ENCODE measurements at places on chromosomes 11 and 22.
A peak's percentile ranks its signal among the peaks of the same experiment; 100 is the strongest.

- DNase-seq = no peak
These were observed 22.1 kb downstream of the GNAZ start for GRCh38 chr22:23092217-23092955.

DNA sequence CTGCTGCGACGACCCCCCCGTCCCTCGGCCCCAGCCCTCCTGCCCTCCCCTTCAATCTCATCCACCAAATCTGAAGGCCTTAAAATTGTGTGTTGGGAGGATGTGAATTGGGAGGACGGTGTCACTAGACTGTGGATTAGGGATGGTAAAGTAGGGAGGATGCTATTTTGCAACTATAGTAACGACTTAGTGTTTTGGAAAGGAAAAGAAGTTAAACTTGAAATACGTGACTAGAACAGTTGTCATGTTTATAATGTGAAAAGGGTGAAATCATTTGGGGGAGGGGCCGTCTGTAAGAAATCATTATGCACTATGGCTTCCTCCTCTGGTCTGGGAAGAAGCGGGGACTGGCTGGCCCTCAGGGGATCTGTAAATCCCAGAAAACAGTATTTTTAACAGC lies 43.4 kb upstream of the NNMT start:
- DNase-seq = no peak

- DNase-seq = no peak
These were observed 95.9 kb downstream of the FBXO7 start for GRCh38 chr22:32570501-32570900.

DNA sequence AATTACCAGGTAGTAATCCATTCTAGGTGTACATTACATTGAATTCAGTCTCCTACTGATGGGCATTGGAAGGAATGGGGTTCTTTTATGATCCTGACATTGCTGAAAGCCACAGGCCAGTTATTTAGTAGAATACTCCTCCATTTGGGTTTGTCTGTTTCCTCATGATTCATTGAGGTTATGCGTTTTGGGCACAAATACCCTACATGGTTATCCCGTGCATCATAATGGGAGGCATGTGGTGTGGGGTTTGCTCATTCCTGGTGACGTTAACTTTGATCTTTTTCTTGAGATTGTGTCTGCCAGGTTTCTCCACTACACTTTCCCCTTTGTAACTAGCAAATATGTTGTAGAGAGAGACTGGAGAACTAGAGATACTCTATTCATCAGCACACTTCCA lies 5.5 kb downstream of the FOLR3 start:
- peak; percentile 31 for DNase-seq

GRCh38 chr11:64230985-64231365 lies 627 bp downstream of the DNAJC4 start:
- DNase-seq = no peak

DNA sequence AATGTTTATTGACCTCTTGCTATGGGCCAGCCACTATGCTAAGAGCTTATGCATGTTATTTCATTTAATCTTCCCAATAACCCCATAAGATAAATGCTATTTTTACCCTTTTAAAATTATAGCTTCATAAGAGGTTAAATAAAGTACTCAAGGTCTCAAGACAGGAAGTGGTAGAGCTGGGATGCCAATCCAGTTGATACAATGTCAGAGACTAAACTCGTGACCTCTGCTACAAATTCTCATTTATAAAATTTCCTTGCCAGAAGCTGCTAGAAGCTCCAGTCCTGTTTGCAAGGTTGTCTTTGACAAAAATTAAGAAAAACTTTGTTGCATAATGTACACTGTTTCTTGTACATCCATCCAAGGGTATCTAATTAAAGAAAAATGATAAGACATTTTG lies 265.9 kb upstream of the MPPED2 start:
- DNase-seq = no peak

DNA sequence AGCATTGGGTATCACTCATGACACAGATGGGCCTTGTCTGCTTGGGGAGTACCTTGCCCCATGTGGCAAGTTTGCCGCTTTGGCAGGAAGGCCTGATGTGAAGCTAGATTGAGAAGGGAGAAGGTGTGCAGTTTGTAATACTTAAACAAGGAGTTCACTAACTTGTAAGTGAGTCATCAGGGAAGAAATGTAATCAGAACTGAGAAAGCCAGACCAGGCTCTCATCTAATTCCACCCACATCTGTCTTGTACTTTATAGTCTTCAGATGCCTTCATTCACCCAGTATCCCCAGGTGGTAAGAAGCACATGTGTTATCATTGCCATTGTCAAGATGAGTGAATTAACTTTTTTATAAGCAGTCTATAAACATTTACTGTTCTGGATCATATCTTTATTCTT lies 116.0 kb upstream of the DDI1 start:
- DNase-seq = no peak

GRCh38 chr11:126403658-126404057 lies 48.2 kb downstream of the ST3GAL4 start:
- no peak for DNase-seq

DNA sequence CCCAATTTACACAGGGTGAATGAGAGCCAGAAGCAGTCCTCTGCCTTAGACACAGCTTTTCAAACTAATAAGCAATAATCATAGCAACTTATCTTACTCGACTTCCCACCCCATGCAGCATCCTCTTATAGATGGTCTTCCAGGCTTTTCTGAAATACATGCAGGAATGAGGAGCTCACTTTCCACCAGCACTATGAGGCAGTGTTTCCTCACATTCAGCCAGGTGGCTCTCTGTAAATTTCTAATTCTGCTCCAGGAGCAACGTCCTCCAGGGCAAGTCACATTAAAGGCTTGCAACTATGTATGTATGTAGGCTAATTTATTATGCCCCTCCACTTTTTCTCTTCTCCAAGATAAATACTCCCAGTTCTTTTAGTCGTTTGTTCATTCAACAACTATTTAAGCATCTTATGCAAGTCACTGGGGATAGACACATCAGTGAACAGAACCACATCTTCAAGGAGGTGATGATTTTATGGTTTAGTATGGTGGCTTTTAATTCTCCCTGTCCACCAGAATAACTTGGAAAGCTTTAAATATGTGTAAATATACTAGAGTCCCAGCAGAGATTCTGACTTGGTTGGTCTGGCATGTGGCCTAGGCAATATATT lies 59.9 kb downstream of the PAK1 start:
- no peak for DNase-seq

DNA sequence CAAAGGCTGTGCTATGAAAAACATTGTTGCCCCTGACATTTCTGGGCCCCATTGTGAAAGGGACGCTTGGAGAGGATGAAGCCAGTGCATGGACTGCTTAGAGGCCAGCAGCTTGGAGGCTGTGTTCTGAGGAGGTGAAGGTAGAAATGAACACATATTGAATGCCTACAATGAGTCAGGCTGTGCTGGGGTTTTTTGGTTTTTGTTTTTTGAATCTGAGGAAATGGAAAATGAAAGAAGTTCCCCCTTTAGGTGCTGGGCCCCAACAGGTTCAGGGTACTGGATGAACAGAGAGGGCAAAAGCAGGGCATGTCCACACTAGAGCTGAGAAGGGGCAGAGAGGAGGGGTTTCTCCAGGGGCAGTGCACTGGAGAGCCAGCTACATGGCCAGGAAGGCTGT lies 166.1 kb upstream of the API5 start:
- no peak for DNase-seq

- peak; percentile 80 for DNase-seq
These were observed 4.6 kb downstream of the SAA2 start for GRCh38 chr11:18243783-18244362.

DNA sequence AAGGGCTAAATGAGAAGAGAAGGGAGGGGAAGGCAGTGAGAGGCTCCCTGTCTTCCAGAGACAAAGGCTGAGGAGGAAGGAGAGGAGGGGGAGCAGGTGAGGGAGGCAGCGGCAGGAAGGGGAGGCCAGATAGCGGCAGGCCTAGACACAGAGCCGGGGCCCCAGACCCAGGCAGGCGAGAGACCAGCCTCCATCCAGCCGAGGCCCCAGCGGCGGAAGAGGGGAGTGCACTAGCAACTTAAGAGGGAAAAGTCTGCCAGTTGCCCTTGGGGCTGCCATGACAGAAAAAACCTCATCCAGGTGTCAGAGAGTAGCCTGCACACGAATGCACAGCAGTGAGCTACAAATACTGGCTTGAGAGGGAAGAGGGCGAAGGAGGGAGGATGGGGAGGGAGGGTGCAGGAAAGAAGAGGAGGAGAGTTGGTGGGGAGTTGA lies 46.7 kb downstream of the IGLL1 start:
- peak; percentile 58 for DNase-seq

DNA sequence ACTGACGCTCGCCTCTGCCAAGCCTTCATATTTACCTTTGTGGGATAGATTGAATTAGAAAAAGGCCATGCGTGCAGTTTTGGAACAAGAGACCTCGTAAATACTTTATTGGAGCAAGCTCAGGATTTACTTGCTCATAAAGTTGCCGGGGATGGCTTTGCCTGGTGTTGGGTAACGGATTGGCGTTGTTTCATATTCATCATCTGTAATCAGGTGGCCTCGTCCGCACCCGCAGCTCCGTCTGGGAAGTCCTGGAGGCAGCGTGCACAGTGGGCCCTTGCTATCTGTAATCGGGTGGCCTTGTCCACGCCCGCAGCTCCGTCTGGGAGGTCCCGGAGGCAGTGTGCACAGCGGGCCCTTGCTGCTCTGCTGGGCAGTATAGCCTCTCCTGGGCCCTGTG lies 1209.3 kb downstream of the BRD1 start:
- DNase-seq = no peak

GRCh38 chr11:46381819-46382645 lies 563 bp downstream of the MDK start:
- DNase-seq = no peak

GRCh38 chr22:21759093-21759492 lies 23.5 kb upstream of the YPEL1 start:
- no peak for DNase-seq

GRCh38 chr11:56396047-56396446 lies 16.4 kb upstream of the OR5AL1 start:
- DNase-seq = no peak

GRCh38 chr22:22342697-22343580 lies 98.4 kb downstream of the VPREB1 start:
- peak; percentile 43 for DNase-seq

GRCh38 chr11:3231851-3232744 lies at the start of gene MRGPRE:
Gene MRGPRE (minus strand): TSS chr11:3232417. CDS start chr11:3228799, 3,618 bp downstream.
- DNase-seq = no peak

DNA sequence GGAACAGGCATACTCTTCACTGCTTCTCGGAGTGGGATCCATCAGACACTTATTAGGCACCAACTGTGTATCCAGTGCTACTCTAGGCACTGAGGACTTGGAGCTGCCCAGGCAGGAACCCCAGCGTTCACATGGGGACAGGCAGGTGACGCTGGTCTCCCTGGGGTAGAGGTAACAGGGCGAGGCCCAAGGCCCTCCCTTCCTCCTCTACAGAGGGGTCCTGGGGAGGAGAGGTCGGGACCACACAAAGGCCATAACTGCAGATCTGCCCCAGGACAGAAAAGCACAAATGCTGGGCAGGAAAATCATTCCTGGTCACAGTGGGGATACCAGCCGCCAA lies 262.2 kb downstream of the BRD1 start:
- DNase-seq = no peak

DNA sequence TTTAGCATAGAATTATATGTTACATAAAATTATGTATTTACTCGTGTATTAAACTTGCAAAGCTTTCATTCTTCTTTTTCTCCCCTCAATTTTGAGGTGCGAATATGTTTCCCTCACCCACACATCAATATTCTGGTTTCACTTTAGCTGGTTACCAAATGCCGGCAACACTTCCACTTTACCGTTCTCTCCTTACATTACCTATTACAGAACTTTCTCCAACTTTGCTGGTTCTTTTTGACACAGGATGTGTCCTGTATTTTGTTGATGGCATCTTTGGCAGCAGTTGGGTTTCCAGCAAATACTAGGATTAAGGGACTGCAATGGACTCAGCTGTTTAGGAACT lies 84.9 kb downstream of the PRR5L start:
- no peak for DNase-seq

- DNase-seq = no peak
These were observed 22.6 kb downstream of the AMOTL1 start for GRCh38 chr11:94790661-94791180.

GRCh38 chr11:1772270-1773130 lies 8.8 kb upstream of the CTSD start:
- peak; percentile 95 for DNase-seq

- no peak for DNase-seq
These were observed 11.8 kb downstream of the RFPL1 start for GRCh38 chr22:29450222-29450621.

DNA sequence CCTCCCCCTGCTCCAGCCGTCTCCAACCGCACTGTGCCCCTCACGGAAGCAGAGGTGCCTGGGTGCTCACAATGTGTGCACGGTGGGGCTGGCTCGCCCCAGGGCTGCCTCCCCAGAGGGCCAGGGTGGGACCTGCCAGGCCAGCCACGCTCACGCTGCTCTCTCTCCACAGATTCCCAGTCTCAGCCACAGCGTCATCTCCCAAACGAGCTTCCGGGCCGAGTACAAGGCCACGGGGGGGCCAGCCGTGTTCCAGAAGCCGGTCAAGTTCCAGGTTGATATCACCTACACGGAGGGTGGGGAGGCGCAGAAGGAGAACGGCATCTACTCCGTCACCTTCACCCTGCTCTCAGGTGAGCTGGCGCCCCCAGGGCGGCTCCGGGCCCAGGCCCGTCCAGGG lies 30.4 kb downstream of the MOB2 start:
- no peak for DNase-seq

DNA sequence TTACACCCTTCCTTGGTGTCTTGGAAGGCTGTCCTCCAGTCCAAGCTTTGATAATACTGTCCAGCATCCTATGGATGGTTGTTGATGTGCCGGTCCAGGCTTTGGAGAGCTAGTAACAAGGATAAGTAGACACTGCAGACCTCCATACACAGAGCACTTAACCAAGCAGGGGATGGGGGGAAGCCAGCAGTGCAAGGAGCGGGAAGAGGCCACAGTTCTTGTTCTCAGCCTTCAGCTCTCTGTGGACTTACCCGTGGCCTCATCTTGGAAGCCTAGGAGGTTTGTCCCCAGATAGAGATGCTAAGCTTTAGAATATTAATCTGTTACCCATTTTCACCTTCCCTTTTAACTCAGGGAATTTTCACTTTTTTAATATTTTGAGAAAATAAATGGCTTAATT lies 30.9 kb upstream of the ZC3H12C start:
- no peak for DNase-seq

- DNase-seq = no peak
These were observed 39.0 kb downstream of the WT1 start for GRCh38 chr11:32396331-32396730.

GRCh38 chr11:72642884-72643522 lies 31.2 kb downstream of the PDE2A start:
- peak; percentile 65 for DNase-seq

GRCh38 chr11:126573325-126573978 lies 218.0 kb downstream of the ST3GAL4 start:
- DNase-seq = no peak

- DNase-seq = no peak
These were observed 85.1 kb upstream of the USP47 start for GRCh38 chr11:11756718-11757117.
